ENCODE measurements at places on chromosomes 3 and 15.

DNA sequence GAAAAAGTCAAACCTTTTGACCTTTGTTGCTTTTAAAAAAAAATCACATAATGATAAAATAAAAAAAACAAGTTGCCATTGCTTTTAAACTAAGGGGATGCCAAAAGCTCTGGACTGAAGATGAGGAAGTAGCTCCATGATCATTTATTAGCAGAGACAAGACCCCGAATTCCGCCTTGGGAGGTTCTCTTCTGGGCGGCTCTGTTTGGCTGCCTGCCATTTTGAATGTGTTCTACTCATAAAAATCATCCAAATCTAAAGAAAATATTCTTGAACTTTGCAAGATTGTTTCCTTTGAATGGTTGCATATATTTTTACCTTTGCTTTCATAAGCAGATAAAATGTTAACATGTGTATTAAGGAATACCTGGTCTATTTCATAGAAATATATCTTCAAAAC is 63.8 kb downstream of the NCEH1 start:
- DNase-seq: no peak

DNA sequence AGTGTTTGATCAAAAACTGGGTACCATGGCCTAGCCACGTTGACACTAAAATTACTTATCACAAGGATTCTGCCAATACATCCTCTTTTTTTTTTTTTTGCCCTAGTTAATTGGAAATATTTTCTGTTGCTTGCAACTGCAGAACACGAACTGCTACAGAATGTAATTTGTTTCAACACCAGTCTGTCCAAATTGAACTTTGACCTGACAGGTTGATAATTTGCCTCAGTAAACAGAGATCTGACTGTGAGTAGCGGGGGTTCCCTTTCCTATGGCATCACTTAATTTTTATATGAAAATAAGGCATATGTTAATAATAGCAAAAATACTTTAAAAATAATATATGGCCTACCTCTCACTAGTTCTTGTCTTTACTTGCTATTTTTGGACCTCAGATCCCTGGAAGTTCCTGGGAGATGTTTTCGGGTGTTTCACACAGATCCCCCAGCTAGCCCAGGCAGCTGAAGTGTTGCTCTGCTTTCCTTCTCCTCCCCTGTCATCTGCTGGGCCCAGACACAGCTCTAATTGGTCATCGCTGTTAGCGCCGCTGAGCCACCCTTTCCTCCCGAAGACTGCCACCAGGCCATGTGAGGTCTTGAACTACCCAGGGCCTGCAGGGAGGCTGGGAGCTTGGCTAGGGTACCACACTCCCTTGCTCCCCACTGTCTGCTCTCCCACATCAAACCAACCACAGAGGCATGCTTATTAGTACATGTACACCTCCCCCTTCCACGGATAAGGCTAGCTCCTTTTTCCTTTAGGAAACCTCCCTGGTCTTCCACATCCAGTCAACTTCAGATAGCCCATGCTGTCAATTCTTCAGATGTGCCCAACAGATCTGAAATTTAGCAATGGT is 89.8 kb upstream of the RNF7 start:
- no peak for DNase-seq

DNA sequence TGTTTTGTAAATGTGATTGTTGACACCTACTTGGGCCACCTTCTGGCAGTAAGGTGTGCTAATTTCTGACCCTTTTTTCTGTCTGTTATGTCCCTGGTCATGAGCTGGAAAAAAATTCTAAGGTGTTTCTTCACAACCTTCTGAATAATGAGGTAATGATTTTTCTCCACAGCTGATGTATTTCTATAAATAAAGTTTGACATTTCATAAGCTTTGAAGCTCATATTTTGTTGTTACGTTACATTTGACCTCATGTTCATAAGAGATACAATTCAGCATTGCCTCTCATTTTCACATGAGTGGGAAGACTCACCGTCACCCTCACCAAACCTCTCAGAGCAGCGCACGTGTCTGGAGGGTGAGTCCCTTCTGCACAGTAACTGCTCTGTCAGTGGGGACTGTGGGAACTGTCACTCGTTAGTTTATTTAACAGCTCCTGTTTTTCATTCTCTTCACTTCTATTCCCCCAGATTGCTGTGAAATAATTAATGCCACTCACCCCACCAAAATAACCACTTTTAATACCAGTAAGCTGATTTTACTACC is 140.9 kb downstream of the PLCL2 start:
- no peak for DNase-seq

GRCh38 chr3:159828542-159828943 is 160.1 kb upstream of the IL12A start:
- DNase-seq: peak; percentile 77

DNA sequence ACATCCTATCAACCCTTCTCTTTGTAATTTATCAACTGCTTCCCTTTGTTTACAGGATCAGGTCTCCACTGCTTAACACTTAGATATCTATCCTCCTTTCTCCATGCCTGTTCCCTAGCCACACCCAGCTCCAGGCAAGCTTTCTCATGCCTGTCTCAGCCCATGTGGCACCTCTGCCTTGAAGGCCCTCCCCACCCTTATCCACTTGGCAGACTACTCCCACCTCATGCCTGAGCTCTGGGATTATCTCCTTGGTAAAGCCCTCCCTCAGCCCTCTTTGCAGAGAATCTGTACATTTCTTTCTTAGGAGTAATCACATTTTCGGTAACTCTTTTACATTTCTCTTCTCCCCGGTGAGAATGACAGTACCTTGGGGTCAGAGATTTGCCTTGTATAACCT is 96.0 kb downstream of the ATP1B3 start:
- DNase-seq: peak; percentile 12

DNA sequence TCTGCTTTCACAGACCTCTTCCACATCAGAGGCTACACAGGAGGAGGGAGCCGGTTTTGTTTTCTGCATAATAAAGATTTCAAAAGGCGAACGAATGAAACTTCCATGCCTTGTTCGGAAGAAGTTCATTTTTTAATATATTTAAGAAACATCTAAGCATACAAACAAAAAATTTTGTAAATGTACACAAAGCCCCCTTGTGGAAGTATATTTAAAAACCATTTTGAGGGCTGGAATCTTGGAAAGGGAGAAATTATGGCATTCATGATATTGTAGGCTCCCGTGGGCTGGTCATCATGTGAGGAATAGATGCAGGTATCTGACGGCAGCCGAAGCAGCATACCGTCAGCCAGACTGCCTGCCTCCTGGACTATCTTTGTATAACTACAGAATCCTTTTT is 90.4 kb downstream of the MECOM start:
- peak; percentile 38 for DNase-seq

GRCh38 chr3:12716605-12717151 is 42.4 kb downstream of the TMEM40 start:
- DNase-seq: peak; percentile 37

GRCh38 chr3:185586686-185587039 is 568 bp downstream of the SENP2 start:
- no peak for DNase-seq

GRCh38 chr15:74314795-74315438 is 52.5 kb downstream of the CYP11A1 start:
- DNase-seq: no peak

- DNase-seq: no peak
These were observed 77.8 kb upstream of the KCNMB2 start for GRCh38 chr3:178458313-178459037.

- peak; percentile 20 for DNase-seq
These were observed 294.2 kb upstream of the THBS1 start for GRCh38 chr15:39286706-39287105.

- peak; percentile 11 for DNase-seq
These were observed 120.9 kb downstream of the SLC9A9 start for GRCh38 chr3:143727391-143727790.

DNA sequence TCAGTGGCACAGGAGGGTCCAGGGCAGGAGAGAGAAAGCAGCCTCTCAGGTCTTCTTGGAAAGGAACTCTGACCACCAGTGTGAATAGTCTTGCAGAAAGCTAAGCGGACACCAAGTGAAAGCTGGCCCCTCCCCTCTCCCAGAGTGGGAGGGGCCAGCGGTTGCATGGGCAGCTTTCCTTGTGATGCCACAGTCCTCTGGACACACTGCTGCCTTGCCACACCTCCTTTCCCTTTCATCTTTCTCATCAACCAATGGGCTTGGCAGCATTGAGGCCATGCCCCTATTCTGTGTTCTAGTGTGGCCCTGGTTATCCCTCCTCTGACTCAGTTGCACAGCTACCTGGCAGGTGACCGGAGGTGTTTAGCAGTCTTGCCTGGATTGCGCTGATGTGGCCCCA is 49.7 kb upstream of the GOLGA6B start:
- no peak for DNase-seq

- DNase-seq: no peak
These were observed 33.9 kb downstream of the HDAC11 start for GRCh38 chr3:13513913-13514517.

DNA sequence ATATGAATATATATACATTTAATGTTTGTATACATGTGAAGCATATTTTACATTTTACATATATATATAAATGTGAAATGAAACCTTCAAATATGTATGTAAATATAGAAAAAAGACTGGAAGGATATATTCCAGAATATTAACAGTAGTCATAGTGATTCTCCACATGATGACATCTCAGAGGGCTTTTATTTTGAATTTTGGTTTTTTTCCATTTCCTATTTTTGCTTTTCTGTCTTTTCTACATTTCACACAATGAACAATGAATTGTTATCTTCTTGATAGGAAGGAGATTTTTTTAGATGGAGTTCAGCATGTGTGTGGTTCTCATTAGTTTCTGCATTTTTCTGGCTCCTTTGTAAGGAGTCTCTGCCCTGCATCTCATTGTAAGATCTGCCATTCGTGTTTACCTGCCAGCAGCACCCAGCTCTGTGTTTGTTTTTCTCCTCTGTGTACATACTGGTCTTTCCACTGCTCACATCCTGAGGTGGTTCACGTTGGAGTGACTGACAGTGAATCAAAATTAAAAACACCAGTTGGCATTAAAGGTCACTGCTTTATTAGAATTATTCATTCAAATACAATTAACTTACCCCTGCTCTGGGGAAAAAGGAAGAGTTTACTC is 425.3 kb upstream of the MDFIC2 start:
- no peak for DNase-seq

- DNase-seq: no peak
These were observed 13.3 kb downstream of the GABPB1 start for GRCh38 chr15:50341616-50342136.

- peak; percentile 20 for DNase-seq
These were observed 92.7 kb downstream of the PEAK1 start for GRCh38 chr15:77327168-77327567.

DNA sequence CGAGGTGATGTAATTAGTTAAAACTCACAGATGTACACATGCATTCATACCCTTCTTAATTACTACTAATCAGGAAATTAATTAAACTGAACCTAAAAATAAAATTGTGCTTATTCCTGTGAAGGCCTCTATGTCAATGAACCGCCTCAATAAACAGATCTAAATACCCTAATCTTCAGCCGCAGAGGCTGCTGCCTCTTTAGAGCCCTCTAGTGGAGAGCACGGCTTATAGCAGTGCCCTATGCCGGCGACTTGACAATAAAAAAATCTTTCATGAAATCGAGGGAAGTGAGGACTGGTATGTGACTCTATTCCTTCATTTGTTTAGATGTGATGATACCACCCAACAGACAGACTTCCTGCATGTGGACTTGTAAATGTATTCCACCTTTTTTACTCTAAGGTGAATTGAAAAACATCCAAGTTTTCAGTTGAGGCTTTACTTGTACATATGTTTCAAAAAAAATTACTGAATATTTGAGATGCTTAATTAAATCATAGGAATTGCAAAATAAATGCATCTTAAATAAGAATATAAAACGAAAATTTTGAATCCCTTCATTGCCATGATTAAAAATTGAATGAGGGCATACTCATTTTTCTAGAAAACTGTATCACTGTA is 8.3 kb upstream of the EPHA3 start:
- DNase-seq: peak; percentile 73

DNA sequence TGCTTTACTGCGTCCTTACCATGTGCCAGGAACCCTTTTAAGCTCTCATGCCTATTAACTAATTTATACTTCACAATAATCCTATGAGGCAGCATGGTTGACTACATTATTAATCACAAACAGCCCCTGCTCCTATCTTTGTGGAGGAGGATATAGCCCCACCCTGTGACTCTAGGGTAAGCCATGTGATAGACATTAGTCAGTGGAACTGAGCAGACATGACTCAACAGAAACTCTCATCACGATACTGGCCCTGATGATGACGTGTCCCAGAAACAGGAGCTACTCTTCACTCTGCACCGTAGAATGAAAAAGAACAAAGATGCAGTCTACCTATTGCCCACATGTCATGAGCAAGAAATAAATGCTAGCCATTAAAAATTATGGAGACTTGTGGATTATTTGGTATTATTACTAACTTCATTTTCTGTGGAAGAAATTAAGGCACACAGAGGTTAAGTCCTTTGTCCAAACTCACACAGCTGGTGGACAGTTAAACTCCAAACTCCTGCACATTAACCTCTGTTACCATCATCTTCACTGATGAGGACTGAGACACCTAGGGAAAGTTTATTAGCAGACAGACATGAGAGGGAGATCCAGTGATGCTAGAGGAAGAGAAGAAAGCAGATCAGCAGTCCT is 51.2 kb downstream of the CFAP20DC start:
- DNase-seq: peak; percentile 98

GRCh38 chr15:33040496-33040895 is 154.0 kb downstream of the FMN1 start:
- no peak for DNase-seq

GRCh38 chr15:57485869-57486268 is 105.8 kb upstream of the MYZAP start:
- DNase-seq: peak; percentile 92

GRCh38 chr3:18111796-18112232 is 313.3 kb downstream of the SATB1 start:
- DNase-seq: no peak

GRCh38 chr3:124041553-124041952 is 49.6 kb upstream of the ROPN1 start:
- DNase-seq: no peak

GRCh38 chr15:58425834-58426233 is 6.0 kb upstream of the LIPC start:
- no peak for DNase-seq

GRCh38 chr15:82714016-82714415 is 4.3 kb upstream of the AP3B2 start:
- no peak for DNase-seq

DNA sequence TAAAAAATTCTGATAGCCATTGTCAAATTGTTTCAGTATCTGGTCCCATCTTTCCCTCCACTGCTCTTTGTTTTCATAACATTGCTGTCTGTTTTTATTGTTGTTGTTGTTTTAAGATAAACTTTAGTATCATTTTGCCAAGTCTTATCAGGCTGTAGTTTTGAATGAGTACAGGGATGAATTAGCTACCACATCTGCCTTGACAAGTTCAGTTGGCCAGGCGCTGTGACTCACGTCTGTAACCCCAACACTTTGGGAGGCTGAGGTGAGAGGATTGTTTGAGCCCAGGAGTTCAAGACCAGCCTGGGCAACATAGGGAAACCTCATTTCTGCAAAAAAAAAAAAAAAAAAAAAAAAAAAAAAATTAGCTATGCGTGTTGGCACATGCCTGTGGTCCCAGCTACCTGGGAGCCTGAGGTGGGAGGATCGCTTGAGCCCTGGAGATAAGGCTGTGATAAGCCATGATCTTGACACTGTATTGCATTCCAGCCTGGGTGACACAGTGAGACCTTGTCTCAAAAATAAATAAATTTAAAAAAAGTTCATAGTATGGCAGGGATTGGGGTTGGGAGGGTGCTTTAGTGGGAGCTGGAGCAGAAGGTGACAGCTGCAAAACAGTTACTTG is 8.3 kb upstream of the ANKDD1A start:
- no peak for DNase-seq

- DNase-seq: no peak
These were observed 184.4 kb upstream of the NECTIN3 start for GRCh38 chr3:110887176-110887575.

Measured in cardiac fibroblast (primary cell).